ENCODE measurements at places on chromosomes 3 and 15.

- DNase-seq = peak; percentile 51
These were observed 145.4 kb downstream of the KLHL25 start for GRCh38 chr15:85649372-85649771.

DNA sequence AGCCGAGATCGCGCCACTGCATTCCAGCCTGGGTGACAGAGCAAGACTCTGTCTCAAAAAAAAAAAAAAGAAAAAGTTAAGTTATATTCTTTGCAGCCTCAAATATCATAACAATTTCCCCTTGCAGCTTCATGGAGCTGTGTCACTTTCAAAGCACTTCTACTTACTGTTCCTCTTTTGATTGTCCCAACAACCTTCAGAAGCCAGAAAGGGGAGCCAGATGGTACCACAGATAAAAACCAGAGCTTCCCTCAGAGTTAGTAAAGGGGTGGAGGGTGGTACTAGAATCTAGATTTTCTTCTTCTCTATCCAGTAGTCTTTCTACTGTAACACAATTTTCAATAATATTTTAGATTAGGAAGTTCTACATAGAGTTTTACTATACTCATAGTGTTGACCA is 188.8 kb downstream of the TAFA4 start:
- DNase-seq = no peak

DNA sequence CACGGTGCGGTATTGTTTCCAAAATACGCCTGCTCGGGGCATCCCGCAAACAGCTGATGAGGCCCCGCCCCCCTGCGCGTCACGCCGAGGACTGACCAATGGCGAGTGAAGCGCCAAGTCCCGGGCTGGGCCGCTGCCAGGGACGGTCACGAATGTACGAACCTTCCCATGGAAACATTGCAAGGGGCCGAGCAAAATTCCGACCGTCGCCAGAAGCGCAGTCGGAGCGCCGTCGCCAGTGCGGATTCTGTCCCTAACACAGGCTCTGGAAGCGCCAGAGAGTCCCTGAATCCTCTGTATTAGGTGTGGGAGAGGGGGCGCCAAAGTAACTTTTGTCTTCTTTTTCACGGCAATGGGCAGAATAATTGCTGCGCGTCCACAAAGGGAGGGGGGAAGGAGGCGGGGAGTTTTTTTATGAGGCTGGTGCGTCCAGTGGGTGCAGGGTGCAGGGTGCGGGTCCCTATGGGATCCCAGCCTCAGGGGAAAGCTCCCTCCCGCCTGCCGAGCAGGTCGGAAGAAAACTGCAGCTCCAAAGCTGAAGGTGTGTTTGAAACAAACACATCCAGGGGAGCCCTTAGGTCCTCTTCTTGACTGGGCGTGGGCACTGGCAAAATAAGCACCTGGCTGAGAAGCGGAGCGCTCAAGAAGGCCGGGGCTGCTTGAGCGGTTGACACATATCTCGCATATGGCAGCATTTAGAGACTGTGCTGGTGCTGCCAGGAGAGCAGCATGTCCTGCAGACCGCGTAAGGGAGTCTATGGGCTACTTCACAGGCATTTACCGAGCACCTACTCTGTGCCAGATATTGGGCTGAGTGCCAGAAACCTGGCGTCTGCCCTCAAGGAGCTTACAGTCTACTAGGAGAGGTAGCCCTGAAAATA is at the start of gene BMF:
Gene BMF, minus strand, starts transcription at position 25 of the 881 bp plus-strand sequence. CDS start 2,793 bp downstream, outside the sequence.
- DNase-seq = peak; percentile 98

DNA sequence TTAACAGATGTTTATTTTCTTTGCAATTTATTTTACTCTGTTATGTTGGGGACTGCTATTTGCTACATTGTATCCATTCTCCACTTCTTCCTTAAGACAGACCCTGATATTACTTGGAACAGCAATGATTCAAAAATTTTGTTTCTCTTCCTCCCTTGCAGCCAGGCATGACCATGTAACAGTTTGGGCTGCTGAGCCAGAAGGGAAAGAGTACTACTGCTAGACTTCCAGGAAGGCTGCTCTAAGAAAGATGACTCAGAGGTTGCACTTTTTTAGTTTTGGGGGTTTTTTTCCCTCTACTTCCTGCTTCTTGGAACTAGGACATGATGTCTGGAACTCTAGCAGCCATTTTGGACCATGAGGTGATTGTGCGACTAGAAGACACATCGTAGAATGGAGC is 10.3 kb downstream of the PRR20G start:
- no peak for DNase-seq

- DNase-seq = no peak
These were observed 53.4 kb upstream of the EIF5A2 start for GRCh38 chr3:170961616-170962400.

DNA sequence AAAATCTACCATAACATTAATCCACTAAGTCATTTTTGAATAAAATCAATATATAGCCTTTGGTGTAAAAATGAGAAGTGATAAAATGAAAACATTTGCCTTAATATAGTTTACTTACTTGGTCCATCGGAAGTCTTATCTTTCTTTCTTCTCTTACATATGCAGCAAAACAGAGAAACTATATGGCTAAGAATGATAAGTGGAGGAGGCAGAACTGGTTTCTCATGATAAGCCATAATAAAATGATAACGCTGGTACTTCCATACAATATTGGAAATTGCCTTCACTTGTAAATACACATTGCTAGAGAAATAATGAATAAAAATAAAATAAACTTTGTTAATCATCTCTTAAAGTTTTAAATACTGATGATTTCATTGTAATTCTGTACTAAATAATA is 47.8 kb upstream of the USP50 start:
- no peak for DNase-seq

- no peak for DNase-seq
These were observed 38.4 kb upstream of the EHHADH start for GRCh38 chr3:185292238-185292637.

GRCh38 chr3:189292667-189293484 is 121.1 kb downstream of the TPRG1 start:
- DNase-seq = no peak

- DNase-seq = no peak
These were observed 203.0 kb upstream of the PDZRN3 start for GRCh38 chr3:73827725-73828211.

GRCh38 chr3:58657036-58657520 is 9.5 kb downstream of the FAM3D start:
- DNase-seq = no peak

DNA sequence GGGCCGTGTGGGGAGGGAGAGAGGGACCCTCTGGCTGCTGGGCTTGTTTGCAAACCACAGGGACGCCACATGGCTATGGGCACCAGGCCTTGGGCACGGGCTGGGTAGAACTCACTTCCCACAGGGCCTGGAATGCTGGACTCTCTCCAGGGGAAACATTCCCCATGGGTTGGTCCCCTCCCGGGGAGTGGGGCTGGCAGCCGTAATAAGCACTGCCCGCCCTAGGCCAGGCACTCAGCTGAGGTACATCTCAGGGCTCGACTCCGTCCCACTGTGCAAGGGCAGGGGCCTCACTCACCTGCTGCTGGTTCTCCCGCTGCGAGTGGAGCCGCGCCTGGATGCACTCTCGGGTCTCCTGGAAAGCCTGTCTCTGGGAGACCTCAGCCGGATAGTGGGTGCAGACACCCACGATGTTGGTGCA is 96.7 kb downstream of the ADCY5 start:
- DNase-seq = no peak

GRCh38 chr3:57112206-57112605 is 51.7 kb downstream of the SPATA12 start:
- no peak for DNase-seq

All from activated CD4-positive, alpha-beta memory T cell treated with anti-CD3 and anti-CD28 coated beads for 36 hours (primary cell).